ENCODE measurements at places on chromosomes 2 and 18.

DNA sequence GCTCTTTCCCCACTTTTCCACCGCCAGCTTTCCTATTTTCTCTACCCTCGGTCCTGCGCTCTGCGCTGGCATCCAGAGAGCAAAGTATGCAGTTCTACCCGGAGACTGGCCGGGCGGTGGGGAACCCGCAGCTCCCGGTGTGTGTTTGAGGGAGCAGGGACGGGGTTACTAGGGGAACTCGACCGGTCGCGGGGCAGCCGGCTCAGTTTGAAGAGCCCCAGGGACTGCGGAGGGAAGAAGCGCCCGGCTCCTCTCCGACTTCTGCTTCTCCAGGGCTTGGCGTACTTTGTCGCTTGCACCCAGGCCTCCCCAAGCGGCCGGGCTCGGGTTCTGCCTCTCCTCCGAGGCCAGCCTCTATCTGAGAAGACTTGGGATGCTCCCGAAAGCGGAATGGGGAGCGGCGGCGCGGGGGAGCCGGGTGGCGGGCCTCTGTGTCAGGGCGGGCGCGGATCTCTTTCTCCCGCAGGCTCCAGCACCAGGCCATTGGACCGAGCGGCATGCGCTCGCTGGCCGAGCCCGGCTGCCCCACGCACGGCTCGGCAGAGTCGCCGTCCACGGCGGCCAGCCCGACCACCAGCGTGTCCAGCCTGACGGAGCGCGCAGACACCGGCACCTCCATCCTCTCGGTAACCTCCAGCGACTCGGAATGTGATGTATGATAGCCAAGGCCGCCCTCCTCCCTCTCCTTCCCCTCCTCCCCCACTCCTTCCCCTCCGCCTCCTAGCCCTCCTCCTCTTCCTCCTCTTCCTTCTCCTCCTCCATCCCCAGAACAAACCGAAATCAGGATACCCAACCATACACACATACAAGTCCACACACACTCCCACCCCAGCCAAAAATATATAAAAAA is 2.8 kb downstream of the SIX3 start:
- DNase-seq: no peak

- DNase-seq: no peak
Observed at GRCh38 chr18:7766346-7766745, 199.2 kb downstream of the PTPRM start.

DNA sequence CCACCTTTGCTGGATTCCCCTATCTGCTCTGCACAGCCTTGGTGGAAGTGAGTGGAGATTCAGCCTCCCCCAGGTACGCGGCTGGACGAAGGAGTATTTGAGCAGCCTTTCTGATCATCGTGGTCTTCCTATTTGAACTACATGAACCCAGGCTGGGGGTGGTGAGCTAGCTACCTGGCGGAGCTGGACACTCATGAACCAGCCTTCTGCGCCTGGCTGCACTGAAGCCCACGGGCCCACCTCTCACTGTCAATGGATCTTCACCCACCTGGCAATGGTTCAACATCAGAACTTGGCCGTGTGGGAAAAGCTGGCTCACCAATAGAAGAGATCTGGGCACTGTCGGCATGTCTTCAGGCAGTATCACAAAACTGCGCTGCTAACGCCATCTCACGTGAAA is 35.4 kb downstream of the ANKMY1 start:
- DNase-seq: no peak

- DNase-seq: no peak
Observed at GRCh38 chr18:63105636-63106316, 213.8 kb downstream of the BCL2 start.

DNA sequence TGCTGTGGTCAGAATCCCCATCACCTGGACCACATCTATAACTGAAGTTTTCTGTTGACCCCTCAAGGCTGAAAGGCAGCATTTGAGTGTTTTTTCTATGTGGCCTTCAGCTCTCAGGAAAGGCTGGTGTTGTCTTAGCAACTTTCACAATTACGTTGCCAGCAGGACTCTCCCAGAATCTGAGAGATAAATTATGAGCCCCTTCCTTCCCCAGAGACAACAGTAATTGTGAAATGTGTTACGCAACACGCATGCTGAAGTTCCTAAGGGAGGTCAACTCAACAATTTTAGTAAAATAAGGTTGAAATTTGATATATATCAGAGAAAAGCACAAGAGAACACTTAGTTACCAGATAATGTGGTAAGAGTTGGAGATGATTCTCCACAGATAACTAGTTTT is 216.5 kb upstream of the SLC8A1 start:
- no peak for DNase-seq

- no peak for DNase-seq
Observed at GRCh38 chr18:73880387-73880786, 267.2 kb downstream of the FBXO15 start.

- DNase-seq: no peak
Observed at GRCh38 chr2:109259671-109260070, 130.7 kb downstream of the SH3RF3 start.

GRCh38 chr2:39470580-39470979 is 33.5 kb upstream of the MAP4K3 start:
- DNase-seq: no peak

DNA sequence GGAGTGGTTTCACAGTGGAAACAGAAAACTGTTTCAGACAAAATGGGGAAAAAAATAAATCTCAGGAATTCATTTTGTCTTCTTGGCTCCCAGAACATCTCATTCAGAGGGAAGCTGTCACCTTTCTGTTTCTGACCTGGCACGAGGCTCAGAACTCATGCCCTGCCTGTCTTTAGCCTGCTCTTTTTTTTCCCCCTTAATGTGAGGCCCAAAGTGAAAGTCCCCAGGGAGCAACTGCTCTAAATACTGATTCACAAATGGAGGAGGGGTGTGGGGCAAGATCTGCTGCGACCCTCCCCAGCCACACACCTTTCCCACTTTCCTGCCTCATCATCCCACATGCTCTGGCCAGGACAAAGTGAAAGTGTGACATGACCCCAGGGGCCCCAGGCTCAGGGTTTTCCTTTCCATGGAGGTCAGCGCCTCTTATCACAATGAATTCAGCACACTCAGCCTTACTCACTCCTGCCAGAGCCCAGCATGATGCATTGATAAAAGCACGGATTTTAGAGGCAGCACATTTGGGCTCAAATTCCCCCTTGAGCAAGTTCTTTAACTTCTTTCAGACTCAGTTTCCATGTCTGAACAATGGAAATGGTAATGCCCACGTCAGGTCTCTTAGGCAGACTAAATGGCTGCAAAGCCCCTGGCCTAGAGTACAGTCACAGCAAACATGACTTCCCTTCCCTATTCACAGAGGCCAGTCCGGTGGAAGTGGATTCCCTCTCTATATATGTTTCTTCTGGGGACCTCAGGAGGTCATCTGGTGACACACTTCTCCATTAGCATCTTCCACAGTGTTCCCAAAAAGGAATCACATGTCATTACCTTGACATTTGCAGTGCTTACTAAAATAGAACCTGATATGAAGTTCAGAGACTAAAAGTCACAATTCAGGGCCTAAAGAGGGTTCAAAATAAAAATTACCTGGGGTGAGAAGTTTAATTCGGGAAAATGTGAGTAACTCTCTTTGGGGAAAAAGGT is 55.3 kb upstream of the TMEM163 start:
- no peak for DNase-seq

GRCh38 chr2:241211276-241211675 is 22.8 kb downstream of the ANO7 start:
- DNase-seq: no peak

DNA sequence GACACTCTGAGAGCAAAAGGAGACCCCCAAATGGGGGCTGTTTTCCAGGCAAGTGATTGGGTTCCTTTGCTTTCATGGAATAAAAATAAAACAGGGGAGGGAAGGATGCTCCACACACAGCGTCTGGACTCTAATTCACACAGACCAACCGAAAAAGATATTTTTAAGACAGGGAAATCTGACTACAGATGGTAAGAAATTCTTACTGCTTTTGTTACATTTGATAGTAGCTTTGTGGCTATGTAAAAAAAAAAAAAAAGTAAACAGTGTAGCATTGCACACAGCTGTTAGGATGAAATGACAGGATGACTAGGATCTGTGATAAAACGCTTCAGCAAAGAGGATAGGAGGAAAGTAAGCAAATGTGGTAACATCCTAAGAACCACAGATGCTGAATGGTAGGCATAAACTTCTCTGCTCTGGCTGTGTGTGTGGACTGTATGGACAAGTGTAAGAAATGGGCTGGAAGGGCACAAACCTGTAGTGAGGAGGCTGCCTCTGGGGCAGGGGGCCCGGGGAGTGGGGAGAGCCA is 207.6 kb downstream of the ANAPC1 start:
- no peak for DNase-seq

All from NCI-H2029 treated with DMSO at 0.1 percent for 48 hours (cell line).